Panc1 (cell line): ENCODE measurements at places on chromosomes 5 and 9. TPM values are rescaled to one million over a fixed set of nuclear protein-coding genes. Genes with fewer than 3 reads are reported as not detected.

The PCDHA3 gene
- total RNA-seq: not detected

GRCh38 chr5:72364171-72364570, 44.0 kb downstream of the PTCD2 start:
- H3K36me3 ChIP-seq: no peaks in the 10 kb centered on the region; the same call in 1 of the 2 replicates
- H3K27me3 ChIP-seq: no peaks in the 10 kb centered on the region
- no peak overlapping the region for H3K27ac ChIP-seq
- DNase-seq: no peak
- 0 out of 2 replicates have a peak, but pooled peaks cover 2% of the 10 kb centered on the region for H3K4me1 ChIP-seq

- peak within 1 kb of the TSS; percentile 84 for H3K27ac ChIP-seq
- H3K27me3 ChIP-seq: no peaks in the 10 kb centered on the region
- H3K4me1 ChIP-seq: peaks cover 29% of the 10 kb centered on the region
- H3K36me3 ChIP-seq: peaks cover 16% of the 10 kb centered on the region; the same call in 1 of the 2 replicates
These were observed at the start of gene NSD1 for GRCh38 chr5:177133096-177133852. Gene NSD1, plus strand, starts transcription at chr5:177133773. Its CDS starts 1,331 bp downstream, at chr5:177135104.

- H3K36me3 ChIP-seq: no peaks in the 10 kb centered on the region; the same call in 1 of the 2 replicates
- no peaks in the 10 kb centered on the region for H3K27me3 ChIP-seq
- DNase-seq: no peak
- no peak overlapping the region for H3K27ac ChIP-seq
- H3K4me3 ChIP-seq: no peak overlapping the region
- peaks cover under 1% of the 10 kb centered on the region; the same call in 1 of the 2 replicates for H3K4me1 ChIP-seq
These were observed 52.2 kb downstream of the GARNL3 start for GRCh38 chr9:127316586-127317323.

DNA sequence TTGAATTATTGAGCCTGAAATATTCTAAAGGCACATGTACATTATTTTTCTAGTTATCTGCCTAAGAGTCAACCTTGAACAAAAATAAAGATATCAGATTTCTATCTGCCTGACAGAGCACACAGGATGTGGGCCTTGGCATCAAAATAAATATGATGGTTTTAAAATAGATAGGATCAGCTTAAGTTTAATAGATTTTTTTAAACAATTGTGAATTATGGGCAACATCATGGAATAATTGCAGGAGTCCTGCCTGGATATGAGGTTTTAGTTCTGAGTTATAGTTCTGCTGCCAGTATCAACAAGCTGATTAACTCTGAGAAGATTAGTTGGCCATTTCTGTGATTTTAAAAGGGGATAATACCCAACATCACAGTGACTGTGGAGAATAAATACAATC, 107.0 kb upstream of the PCA3 start:
- H3K4me1 ChIP-seq: no peaks in the 10 kb centered on the region
- no peak overlapping the region for H3K27ac ChIP-seq
- no peaks in the 10 kb centered on the region for H3K27me3 ChIP-seq
- no peaks in the 10 kb centered on the region for H3K36me3 ChIP-seq
- no peak overlapping the region for H3K4me3 ChIP-seq

DNA sequence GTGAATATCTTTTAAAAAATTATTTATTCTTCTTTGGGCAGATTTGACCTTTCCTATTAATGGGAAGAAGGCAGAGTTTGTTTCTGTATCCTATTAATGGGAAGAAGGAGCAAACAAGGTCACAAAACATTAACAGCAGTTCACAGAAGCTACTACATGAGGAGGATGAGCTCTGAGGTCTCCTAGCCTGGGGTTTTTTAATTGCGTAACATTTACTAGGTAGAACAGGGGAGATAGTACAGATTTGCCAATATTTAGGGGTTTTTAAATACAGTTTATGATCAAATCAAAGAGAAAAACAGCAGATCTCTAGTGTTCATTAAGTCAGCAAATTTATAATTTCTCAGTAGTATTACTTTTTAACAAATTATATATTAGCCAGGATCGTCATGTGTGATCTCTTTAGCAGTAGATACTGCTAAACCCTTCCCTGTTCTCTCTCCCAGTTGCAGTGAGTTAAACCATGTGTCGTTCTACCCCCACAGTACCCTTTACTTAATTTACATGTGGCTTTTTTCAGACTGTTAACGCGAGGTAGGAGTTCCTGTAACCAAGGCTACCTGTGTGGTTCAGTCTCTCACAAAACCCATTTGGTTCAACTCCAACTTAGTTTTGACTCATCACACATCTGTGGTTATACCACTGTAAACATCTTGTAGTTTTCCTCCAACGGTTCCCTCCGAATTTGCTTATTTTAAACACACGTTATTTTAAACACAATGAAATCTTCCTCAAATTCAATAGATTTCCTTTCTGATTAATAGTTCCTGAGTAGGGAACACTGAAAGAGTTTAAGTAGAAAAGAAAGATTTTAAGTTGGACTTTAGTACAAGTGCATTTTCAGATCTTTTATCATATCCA, 13.3 kb downstream of the SLC25A46 start:
- no peaks in the 10 kb centered on the region for H3K27me3 ChIP-seq
- no peak for DNase-seq
- no peak overlapping the region for H3K4me3 ChIP-seq

GRCh38 chr5:138824516-138824915, 50.6 kb downstream of the LRRTM2 start:
- no peak overlapping the region for H3K27ac ChIP-seq
- no peaks in the 10 kb centered on the region for H3K27me3 ChIP-seq
- DNase-seq: no peak

DNA sequence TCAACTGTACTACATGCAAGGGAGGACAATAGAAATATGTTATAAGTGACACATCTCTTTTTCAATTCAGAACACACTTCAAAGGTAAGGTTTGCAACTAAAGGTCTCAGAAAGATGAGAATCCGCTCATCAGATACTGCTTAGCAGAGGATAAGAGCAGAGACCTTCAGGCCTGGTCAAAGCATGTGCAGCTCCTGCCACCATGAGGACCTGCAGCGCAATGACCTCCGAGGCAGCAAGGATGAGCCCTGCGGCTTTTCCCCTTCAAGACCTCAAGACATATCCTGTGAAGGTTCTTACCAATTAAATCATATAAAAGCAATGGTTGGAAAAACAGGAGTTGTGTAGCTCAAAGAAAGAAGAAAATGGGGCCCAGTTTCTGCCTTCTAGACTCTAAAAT, 135.8 kb downstream of the TRIM36 start:
- DNase-seq: no peak
- H3K4me1 ChIP-seq: no peaks in the 10 kb centered on the region
- no peak overlapping the region for H3K27ac ChIP-seq
- no peaks in the 10 kb centered on the region for H3K27me3 ChIP-seq

- DNase-seq: no peak
- no peak overlapping the region for H3K27ac ChIP-seq
- no peaks in the 10 kb centered on the region for H3K36me3 ChIP-seq
- H3K27me3 ChIP-seq: no peaks in the 10 kb centered on the region
- no peak overlapping the region for H3K4me3 ChIP-seq
These were observed 51.4 kb upstream of the CKMT2 start for GRCh38 chr5:81181576-81182316.
